ENCODE measurements at places on chromosomes 1 and 21.

DNA sequence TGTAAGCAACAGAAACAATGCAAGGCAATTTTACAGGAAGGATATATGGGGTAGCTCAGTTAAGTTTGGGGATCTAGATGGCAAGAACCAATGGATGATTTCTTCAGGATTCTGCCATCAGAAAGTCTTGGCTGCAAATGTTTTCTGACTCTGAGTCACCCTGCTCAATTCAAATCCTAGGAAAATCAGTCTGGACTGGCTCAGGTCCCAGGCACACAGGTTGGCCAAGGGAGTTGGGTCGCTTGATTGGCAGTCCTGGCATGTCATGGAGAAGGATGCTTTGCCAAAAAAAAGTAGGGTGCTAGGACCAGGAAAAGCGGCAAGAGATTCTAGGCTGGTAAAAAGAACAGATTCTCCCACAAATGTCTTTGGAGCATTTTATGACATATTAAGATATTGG lies 28.9 kb upstream of the S1PR1 start:
- no peak for DNase-seq

DNA sequence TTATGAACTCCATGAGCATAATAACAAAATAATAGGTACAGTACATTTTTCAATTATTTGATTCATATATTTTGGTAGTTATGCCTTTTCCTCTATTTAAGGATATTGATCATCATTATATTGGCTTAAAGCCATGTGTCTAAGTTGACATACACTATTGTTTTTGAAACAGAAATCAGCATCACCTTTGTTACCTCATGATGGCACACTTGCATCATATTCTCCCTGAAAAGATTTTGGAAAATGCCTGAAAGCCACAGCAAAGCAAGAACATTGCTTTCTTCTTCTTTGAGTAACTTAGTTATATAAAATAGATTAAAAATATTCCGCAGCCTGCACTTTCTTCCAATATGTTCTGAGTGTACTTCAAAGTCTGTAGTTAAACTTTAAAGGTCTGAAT lies 33.3 kb downstream of the TMPRSS15 start:
- no peak for DNase-seq

DNA sequence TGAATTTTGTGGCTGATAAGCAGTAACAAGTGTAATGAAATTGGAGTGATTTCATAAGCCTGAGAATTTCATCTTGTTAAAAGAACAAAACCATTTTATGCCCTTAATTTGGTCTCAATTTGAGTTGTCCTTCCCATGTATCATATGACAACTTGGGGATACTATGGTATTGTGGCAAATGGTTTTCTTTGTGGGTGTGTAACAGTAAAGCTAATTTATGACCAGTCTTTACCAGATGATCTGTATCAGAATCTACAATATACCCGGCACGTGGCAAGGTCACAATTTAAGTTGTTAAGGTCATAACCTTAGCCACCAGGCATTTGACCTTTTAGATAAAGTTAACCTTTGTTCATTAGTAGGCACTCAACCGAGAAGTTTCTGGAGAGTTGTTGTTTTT lies 9.1 kb downstream of the NFIA start:
- DNase-seq, result no peak

- DNase-seq, result no peak
Observed at GRCh38 chr1:199512037-199512710, 515.3 kb upstream of the NR5A2 start.

GRCh38 chr1:50667710-50668356 lies 244.6 kb upstream of the DMRTA2 start:
- no peak for DNase-seq

DNA sequence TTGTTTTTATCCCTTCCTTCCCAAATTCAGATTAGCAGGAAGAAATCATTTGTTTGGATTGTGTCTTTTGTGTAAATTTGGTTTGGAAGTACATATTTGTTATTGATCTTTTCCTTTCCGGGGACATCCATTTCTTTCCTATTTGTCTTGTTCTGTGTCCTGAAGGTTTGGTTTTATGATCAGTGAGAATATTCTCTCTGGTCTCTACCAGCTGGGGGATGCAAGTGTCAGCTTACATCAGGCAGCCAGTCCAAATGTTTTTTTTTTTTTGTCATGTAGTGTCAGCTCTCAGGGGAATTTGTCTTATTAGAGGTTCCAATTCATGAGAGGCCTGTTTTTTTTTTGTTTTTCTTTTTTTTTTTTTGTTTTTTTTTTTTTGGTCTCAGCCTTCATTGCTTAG lies 479.2 kb upstream of the LRRC7 start:
- DNase-seq, result no peak

DNA sequence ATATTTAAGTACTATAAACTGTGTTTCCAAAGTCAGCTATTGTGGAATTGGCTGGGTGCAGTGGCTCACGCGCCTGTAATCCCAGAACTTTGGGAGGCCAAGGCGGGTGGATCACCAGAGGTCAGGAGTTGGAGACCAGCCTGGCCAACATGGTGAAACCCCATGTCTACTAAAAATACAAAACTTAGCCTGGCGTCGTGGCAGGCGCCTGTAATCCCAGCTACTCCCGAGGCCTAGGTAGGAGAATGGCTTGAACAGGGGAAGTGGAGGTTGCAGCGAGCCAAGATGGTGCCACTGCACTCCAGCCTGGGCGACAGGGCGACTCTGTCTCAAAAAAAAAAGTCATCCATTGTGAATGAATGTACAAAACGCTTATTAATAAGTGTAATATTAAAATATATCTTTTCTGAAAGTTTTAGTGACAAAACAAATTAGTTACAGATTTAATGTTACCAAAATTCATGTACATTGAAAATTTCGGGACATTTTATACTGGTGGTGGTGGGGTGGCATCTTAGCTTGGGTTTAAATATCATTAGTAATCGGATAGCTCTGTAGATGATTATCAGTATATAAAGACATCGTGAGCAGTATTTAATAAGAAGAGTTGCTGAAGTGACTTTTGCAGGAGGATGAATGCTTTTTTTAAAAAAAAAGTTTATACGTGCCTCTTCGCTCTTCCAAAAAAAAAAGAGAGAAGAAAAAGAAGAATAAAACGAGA lies 503 bp upstream of the SRSF11 start:
- DNase-seq, result no peak

Measured in stimulated activated CD4-positive, alpha-beta T cell treated with anti-CD3 and anti-CD28 coated beads, TNF-alpha, amount 100 ng/mL, for 24 hours (primary cell).